ENCODE measurements at places on chromosomes 3 and 15. TPM values are rescaled to one million over a fixed set of nuclear protein-coding genes. Genes with fewer than 3 reads are reported as not detected.

The ANKRD63 gene
- total RNA-seq = not detected

The RAB6B gene
- 1.2 TPM for total RNA-seq

The GP5 gene
- total RNA-seq = 0.17 TPM

The CADM2 gene
- 0.15 TPM for total RNA-seq

The ADIPOQ gene
- total RNA-seq = under 0.01 TPM

The ADGRG7 gene
- total RNA-seq = not detected

The FEZF2 gene
- total RNA-seq = not detected

Data from smooth muscle cell of trachea (primary cell).